ENCODE measurements at places on chromosomes 4 and X.

GRCh38 chr4:158778156-158778711 is 9.4 kb downstream of the FNIP2 start:
- no peak for DNase-seq

DNA sequence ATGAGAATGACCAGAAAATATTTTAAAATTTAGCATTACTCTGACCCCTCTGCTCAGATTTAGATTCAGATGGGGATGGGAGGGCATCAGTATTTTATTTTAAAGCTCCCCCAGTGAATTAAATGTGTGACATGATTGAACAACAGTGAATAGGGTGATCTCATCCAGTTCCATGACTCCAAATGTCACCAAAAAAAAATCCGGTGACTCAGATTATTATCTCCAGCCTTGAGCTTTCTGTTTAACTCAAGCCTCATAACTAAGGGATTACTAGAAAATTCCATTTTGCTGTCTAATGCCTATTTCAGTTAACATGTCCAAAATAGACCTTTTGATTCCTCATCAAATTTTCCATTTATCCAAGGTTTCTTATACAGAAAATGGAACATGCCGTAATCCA is 121.8 kb upstream of the TMEM47 start:
- no peak for DNase-seq

DNA sequence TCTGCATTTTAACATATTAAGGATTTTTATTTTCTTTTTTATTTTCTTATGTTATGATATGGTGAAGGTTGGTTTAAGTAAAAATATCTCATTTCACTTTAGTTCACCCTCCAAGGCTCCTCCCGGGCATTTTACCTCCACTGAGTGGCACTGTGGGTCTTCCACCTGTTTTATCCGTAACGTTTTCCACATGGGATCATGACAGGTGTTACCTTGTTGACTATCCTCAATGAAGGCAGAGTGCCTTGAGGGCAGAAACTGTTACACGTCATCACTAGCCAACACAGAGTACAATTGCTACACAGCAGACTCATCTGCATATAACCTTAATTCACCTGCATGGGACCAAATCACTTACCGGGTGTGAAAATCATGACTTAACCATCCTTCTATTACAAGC is 105.8 kb downstream of the GEMIN8 start:
- DNase-seq, result no peak

DNA sequence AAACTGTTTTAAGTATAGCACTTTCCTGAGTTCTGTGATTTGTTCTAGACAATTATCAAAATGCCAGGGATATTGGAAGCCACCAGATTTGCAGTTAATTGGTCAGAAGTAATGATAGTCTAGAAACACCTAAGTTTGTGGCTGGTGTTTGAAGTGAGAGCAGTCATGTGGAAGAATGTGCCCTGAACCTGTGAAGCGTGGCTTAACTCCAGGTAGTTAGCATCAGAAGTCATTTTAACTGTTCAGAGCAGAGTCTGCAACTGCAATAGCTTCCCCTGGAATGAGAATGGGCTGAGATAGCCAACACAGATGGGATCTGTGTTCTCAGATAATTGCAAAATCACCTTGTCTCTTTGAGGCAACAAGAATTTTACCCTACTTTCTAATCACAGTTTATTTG is 255.1 kb upstream of the GK2 start:
- no peak for DNase-seq

- DNase-seq, result no peak
Observed at GRCh38 chr4:174198828-174199227, 84.6 kb downstream of the FBXO8 start.

- peak; percentile 6 for DNase-seq
Observed at GRCh38 chr4:100421361-100421978, 96.4 kb downstream of the EMCN start.

All from NCI-H226 (cell line).